Activated CD4-positive, CD25-positive, alpha-beta regulatory T cell treated with anti-CD3 and anti-CD28 coated beads, Interleukin-2, amount 50 U/mL, for 16 hours (primary cell): ENCODE measurements at places on chromosomes 2 and 18.

- no peak for DNase-seq
These were observed 72.8 kb downstream of the PTH2R start for GRCh38 chr2:208479342-208479741.

DNA sequence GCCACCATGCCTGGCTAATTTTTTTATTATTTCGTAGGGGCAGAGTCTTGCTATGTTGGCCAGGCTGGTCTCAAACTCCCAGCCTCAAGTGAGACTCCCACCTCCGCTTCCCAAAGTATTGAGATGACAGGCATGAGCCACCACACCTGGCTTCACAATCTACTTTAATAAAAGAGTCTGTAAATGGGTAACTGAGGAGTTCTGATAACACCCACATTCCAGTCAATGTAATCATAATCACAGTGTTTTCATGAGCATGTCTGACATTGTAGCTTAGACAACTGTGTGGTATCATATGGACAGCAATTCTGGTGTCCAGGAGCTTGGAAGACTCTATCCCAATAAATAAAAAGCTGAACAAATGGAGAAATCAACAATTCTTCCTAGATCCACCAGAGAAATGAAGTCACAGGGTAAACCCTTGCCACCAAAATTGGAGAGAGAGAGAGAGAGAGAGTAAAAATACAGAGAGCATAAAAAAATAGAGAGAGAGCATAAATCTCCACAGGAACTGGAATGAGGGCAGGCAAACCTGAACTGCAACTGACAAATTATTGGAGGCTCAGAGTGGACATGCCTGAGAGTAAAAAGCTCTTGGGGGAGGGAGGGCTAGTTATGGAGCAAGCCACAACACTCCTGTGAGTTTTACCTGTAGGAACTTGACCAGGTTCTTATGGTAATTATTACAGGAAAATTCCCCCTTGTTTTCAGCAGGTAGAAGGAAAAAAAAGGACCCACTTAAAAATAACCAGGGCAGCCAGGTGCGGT, 12.4 kb upstream of the NBEAL1 start:
- no peak for DNase-seq

- no peak for DNase-seq
These were observed 307.5 kb downstream of the TCF4 start for GRCh38 chr18:55280503-55280902.

GRCh38 chr2:86225581-86225980, 26.3 kb downstream of the MRPL35 start:
- DNase-seq = peak; percentile 8

- no peak for DNase-seq
These were observed 138.7 kb downstream of the TTC32 start for GRCh38 chr2:19762959-19763605.

GRCh38 chr2:118309946-118310680, 221.8 kb downstream of the INSIG2 start:
- DNase-seq = peak; percentile 28

GRCh38 chr2:127733816-127734537, 32.7 kb downstream of the SFT2D3 start:
- no peak for DNase-seq

GRCh38 chr2:156190517-156190916, 142.0 kb downstream of the NR4A2 start:
- no peak for DNase-seq

GRCh38 chr2:86628091-86628522, 4.4 kb upstream of the RNF103 start:
- no peak for DNase-seq

- no peak for DNase-seq
These were observed 36.4 kb upstream of the KCTD1 start for GRCh38 chr18:26584745-26585144.

DNA sequence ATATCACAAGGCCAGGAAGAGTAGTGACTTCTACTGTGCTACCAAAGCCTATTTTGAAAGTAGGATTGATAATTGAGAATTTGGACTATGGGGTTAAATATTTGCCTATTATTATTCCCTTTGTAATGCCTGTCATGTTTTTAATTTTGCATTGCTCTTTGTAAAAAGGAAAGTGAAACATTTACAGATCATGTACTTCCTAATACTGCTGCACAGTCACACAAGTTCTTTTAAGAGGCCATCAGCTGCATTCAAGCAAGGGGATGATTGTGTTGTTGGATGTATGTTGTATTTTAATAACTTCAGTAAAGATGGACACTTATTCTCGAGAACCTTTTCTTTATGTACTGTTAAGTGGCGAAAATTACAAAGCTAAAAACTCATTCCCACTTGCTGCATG, 70.1 kb downstream of the PLEKHA3 start:
- no peak for DNase-seq
